ENCODE measurements at places on chromosomes 12 and 14.

DNA sequence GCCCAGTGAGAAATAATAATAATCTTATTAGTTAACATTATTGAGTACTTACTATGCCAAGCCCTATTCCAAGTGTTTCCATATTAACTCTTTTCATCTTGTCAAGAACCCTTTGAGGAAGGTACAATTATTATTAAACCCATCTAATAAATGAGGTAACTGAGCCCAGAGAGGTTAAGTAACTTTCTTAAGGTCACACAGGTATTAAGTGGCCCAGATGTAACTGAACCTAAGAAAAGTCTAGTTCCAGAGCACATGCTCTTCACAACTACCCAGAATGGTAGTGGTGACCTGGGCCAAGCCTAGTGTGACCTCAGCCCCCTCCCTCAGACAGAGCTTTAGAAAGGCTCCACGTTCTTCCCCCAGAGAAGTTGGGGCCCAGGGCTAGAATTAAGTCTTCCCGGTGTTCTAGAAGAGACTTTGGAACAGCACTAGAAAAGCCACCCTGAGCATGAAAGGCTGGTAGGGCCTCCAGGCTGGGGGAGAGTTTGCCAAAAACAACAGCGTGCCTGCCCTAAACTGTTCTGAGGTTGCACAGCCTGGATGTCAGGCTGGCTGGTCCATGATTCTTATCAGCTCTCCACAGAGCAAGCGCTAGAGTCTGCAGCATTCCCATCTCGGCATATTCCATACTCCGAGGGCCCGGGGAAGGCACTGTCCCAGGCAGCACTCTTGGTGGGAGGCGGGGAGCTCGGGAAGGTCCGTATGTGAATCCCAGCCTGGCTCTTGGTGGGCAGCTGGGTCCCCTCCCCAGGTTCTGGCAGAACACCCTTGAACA lies 41.3 kb upstream of the CTDSP2 start:
- DNase-seq, result peak; percentile 20

- DNase-seq, result no peak
Observed at GRCh38 chr12:2689879-2690278, 104.9 kb upstream of the FKBP4 start.

GRCh38 chr12:11749943-11750690 lies 100.6 kb downstream of the ETV6 start:
- DNase-seq, result peak; percentile 17

- no peak for DNase-seq
Observed at GRCh38 chr12:32080435-32080834, 26.2 kb upstream of the BICD1 start.

Data from head of caudate nucleus (tissue), 42 donors.